ENCODE measurements at places on chromosomes 4 and X. TPM values are rescaled to one million over a fixed set of nuclear protein-coding genes. Genes with fewer than 3 reads are reported as not detected.

Gene TLR10
- total RNA-seq: not detected

DNA sequence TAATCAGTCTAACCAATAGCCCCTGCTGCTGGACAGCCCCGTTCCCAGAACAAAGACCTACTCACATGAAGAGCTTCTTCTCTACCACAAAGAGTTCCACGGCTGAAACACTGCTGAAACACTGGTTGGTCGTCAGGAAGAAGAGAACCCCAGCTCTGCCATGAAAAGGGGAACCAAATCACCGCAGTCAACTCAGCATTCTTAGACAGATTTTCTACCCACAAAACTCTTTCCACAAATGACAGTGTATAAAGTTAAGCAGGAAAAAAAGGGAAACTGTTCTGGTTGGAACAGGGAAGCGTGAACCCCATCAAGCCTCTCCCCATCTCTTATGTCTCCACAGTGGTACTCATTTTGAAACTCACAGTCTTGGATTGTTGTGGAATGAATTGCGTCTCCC lies 57.3 kb downstream of the ABCG2 start:
- DNase-seq: no peak

- DNase-seq: no peak
Observed at GRCh38 chr4:54570822-54571221, 86.9 kb upstream of the KIT start.

DNA sequence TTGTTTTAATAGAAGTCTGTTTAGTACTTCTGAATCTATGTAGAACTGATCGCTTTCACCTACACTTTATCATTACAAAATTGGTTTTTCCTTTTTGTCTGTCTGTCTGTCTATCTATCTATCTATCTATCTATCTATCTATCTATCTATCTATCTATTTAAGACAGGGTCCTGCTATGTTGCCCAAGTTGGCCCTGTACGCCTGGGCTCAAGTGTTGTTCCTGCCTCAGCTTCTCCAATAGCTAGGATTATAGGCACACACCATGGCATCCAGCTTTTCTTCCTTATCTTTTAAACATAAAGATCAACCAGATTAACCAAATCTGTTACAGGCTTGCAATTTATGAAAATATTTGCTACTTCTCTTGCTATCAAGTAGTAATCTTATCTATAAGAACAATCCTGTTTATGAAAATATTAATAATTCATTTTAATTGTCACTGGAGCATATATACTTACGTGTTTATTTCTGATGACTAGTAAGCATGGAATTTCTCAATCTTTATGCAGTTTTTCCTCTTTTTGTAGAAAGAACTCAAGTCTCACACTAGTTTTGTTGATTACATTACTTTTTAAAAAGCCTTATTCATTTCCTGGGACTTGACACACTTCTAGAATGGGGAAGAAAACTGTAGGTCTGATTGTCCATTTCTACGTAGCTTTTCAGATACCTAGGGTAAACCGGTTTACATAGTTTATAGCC lies 24.5 kb downstream of the KIAA0232 start:
- no peak for DNase-seq

Gene MAGEA9B
- total RNA-seq: not detected

DNA sequence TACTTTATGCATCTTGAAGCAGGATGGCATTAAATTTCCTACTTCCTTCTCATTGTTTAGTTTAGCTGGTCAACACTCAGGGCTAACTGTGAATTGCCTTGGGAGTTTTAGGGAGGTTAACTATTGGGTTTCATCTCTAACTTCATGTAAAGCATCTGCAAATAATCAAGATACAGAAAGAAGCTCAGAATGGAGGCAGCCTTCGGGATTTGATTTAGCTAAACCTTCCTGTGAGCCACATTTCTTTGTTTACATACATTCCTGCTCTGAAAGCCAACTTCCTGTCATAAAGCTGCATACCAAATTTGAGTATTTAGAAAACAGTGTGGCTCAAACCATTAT lies 131.7 kb upstream of the PCDH18 start:
- DNase-seq: peak; percentile 64

DNA sequence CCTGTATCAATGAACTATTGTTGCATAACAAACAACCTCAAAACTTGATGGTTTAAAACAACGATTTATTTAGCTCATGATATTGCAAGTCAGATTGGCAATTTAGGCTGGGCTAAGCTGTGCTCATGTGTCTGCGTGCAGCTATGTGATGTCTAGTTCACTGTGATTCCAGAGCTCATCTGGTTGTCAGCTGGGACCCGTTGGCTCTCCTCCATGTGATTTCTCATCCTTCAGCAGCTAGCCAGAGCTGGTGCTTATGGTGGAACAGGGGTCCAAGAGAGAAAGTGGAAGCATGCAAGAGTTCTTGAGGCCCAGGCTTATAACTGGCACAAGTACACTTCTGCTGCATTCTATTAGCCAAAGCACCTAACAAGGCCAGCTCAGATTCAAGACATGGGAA lies 28.8 kb upstream of the TRPC3 start:
- peak; percentile 45 for DNase-seq

DNA sequence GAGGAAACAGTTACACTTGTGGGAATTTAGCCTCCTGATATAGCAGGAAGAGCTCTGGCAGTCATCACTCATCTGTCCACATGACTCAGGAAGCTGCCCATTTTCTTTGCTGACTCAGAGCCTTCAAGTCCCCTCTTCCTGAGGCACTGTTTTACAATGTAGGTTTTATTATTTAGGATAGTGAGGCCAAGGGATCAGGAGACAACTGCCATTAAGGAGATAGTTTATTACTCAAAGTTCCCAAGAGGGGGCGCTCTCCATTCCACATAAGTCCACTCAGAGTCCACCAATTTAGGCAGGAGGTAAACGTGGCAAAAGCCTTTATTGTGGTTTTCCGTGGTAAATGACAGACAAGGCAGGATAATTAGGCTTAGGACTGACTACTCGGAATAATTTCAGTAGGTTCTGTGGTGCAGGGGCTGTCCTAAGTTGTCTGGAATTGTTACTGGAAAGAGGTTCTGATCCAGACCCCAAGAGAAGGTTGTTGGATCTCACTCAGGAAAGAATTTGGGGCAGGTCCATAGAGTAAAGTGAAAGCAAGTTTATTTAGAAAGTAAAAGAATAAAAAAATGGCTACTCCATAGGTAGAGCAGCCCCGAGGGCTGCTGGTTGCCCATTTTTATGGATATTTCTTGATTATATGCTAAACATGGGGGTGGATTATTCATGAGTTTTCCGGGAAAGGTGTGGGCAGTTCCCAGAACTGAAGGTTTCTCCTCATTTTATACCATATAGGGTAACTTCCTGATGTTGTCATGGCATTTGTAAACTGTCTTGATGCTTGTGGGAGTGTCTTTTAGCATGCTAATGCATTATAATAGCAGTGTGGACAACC lies 96.0 kb upstream of the RAB40AL start:
- peak; percentile 58 for DNase-seq

DNA sequence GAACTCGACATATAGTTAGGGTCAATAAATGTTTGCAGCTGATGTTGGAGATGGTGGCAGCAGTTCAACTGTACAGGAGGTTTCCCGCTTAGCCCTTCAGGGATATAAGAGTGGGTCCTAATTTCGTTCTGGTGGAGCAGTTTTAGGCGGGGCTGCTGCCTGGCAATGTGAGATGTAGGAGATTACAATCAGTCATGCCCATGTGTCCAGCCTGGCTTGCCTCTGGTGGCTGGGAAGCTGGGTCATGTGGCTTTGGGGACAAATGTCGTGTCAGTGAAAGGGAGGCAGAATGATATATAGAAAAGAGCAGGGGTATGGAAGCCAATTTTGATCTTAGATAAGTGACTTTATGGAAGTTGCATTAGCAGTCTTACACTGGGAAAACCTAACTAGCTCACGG lies 129.4 kb downstream of the CLCN4 start:
- no peak for DNase-seq

Gene NSG1
- total RNA-seq: not detected

GRCh38 chr4:124632439-124632838 lies 80.1 kb downstream of the ANKRD50 start:
- DNase-seq: peak; percentile 47

Data from RPMI7951 (cell line).